ENCODE measurements at places on chromosomes 11 and 22.

DNA sequence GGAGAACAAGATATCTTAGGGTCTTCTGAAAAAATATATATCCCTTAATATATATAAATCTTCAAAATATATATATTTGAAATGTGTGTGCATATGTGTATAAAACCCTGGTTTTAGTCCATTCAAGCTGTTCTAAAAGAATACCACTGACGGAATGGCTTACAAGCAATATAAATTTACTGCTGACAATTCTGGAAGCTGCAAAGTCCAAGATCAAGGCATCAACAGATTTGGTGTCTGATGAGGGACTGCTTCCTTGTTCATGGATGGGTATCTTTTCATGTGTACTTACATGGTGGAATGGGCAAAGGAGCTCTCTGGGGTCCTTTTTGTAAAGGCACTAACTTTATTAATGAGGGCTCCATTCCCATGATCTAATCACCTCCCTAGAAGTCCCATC lies 6.8 kb downstream of the NXPE2 start:
- no peak for DNase-seq

DNA sequence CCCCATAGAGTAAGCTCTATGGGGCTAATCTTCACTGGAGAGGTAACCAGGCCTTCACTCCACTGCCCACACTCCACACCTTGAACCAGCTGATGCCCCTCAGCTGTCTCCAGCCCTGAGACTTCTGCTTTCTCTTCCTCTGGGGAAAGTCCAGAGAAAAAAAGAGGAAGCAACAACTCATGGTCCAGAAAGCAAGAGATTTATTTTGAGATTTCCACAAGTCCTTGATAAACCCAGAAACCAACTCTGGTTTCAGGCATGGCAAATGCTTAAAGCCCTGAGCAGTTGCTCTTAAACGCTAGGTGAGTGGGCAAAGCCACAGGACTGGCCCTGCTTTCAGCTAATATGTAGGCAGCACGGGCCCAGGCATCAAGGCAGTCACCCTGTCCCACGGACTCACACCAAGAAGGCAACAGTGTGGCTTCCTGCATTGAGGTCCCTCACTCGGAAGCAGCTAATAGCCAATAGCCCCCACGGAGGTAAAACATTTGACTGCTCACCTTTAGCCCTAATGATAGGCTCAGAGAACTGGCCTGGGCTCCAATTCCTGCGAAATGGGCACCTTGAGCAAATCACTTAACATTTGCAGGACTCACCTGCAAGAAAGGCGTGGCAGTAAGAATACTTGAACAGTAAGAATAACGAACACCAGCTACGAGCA lies 4.3 kb downstream of the CYB561A3 start:
- no peak for DNase-seq

GRCh38 chr11:110000031-110000502 lies 93.1 kb upstream of the ZC3H12C start:
- DNase-seq: no peak

- no peak for DNase-seq
Measured at GRCh38 chr11:45933131-45933831, 10.8 kb downstream of the LARGE2 start.

DNA sequence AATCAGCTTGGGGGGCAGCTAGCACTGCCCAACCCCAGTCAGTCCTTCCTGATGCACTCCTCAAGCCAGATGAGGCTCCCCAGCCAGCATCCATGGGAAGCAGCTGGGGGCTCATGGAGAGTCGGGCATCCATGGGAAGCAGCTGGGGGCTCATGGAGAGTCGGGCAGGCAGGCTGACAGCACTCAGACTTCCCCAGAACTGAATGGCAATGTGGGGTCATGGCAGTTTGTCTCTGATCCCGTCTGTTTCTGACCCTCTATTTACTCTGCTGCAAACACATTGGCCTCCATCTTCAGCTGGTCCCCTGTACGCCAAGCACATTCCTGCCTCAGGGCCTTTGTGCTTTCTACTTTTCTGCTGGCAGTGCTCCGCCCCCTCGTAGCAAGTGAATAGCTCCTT lies 314.8 kb downstream of the NTM start:
- no peak for DNase-seq

DNA sequence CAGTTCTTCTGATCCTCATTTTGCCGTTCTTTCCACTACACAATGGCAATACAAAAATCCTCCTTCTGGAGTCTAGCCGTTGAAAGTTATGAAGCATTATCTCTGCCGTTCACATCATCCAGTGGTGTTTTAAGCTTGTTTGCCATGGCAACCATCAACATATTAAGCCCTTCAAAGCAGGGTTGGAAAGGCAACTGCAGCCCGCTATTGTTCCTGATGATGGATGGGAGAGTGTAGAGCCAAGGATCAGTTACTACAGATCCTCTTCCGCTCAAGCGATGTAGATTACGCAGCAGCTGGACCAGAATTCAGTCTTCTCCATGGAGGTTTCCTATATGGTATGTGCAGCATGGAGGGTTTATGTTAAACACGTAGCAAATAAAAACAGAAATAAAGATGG lies 352.7 kb downstream of the NTM start:
- no peak for DNase-seq

DNA sequence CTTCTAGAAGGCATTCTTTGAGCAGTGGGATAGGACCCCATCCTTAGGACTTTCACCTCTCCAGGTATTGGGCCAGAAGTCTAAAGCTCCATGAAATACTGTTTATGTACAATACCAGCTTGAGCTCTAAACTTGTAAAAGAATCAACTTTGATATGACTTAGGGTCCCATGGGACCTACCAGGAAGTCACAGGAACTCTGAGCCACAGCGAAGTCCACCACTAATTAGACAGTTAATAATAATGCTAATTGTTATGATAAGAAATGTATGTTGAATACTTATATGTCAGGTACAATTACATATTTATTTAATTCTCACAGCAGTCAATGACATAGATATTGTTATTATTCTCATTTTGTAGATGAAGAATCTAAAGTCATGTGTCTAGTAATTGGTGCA lies 35.3 kb downstream of the STIM1 start:
- no peak for DNase-seq

DNA sequence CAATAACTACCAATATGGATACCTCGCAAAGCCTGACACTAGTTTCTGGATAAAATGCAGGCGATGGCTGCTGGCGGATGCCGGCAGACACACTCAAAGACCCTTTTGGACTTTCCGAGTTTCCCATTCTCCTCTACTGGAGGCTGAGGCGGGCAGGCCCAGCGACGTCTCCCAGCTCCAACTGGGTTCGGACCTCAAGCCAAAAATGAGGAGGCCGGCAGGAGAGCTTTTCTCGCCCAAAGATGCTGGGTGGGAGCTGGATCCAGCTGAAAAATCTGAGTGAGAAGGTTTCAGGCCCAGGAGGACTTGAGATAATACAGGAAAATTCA lies 428 bp upstream of the FEZ1 start:
- no peak for DNase-seq

GRCh38 chr11:5738431-5738830 lies 2.2 kb downstream of the OR56B1 start:
- no peak for DNase-seq

DNA sequence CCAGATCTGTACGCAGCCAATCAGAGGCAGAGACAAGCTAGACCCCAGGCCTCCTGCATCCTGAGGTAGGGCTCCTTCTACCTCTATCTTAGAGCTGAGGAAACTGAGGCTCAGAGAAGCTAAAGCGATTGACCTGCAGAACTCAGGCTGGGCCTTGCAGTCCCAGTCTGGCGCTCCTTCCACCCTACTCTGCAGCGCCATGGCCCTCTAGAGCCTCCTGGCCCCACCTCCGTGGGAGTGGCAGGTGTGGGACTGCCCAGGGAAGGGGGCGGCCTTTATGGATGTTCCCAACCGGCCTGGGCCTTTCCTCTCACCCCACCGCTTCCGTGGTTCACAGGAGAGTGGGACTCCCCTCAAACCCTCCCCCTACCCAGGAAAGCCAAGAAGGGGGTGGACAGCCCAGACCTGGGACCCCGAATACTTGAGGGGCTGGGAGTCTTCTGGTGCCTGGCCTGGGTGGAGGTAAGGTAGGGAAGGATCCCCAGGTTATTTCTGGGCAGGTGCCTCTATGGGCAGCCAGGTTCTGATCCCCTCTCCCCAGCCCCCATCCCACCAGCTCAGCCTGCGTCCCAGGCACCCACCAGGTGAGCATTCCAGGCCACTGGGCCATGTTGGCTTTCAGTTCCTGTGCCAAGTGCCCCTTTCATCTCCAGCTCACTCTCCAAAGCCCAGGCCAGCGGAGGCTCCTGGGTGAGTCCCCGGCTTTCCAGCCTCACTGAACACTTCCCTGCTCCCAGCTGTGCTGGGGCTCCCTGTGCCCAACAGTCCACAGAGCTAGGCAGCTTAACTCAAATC lies 3.0 kb downstream of the WNT11 start:
- no peak for DNase-seq

- DNase-seq: no peak
Measured at GRCh38 chr22:18022876-18023275, 1.5 kb downstream of the MICAL3 start.

DNA sequence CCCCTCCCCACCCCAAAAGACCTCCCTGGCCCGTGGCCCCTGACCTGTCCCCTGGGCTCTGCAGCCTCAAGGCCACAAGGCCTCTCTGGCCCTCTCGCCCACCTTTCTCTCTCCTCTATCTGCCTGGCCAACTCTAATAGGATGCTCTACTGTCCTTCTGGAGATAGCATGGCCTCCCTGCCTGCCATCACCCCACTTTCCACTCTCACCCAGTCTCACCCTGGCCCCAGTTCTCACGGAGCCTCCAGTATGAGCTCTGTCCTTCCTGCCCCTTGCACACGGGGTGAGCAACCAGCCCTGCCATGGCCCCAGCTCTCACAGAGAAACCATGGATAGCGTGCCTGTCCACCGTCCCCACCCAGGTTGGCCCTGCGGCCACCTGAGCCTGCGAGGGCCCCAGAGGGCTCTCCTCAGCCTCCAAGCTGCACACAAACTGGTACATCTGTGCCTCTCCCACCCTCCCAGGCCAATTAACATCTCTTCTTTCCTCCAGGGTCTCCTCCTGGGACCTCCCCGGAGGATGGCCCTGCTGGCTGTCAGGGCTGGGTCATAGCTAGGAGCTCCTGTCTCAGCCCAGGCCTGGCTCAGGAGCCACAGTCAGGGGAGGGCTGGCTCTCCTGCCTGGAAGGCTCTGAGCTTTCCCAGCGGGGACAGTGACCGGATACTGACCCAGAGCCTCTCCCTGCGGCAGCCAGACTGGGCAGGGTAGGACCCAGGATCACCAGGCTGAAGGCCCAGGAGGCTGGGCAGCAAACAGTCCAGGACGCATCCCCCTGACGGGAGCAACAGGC lies 22.3 kb downstream of the RTN4R start:
- no peak for DNase-seq

GRCh38 chr11:113531575-113532451 lies 56.6 kb upstream of the DRD2 start:
- no peak for DNase-seq

- DNase-seq: no peak
Measured at GRCh38 chr22:46619830-46620501, at the start of gene GRAMD4. Gene GRAMD4, plus strand, starts transcription at chr22:46620386. Its CDS starts 6,414 bp downstream, at chr22:46626800.

DNA sequence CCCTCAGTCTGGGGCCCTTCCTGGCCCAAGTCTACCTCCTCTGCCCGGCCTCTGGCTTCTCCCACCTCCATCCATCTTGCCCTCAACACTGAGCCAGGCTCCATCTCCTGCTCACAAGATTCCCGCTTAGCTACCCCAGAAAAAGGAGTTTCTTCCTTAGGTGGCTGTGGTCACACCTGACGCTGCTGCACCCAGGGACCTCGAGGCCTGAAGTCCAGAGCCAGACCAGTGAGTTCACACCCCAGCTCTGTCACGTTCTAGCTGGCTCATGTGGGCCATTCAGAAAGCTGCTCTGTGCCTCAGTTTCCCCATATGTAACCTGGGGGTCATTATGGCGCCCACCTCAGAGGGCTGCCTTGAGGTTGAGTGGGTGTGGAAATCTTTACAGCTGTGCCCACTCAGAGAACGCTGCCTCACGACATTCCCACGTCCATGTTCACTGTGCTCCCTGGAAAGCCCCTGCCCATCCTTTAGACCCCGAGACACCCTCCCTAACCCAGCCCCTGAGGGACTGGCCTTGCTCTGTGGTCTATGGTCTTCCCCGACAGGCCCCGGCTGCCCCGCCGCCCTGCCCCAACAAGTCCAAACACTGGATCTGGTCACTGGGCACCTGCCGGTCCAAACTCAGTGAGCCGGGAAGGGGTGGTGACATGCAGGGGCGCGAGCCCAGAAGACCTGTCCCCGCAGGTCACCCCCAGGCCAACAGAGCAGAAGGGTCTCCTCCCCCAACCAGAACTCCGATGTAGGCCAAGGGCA lies 9.8 kb downstream of the PLXNB2 start:
- no peak for DNase-seq

GRCh38 chr22:35148866-35149548 lies 83.0 kb downstream of the ISX start:
- DNase-seq: no peak

- DNase-seq: no peak
Measured at GRCh38 chr11:45885921-45886721, 670 bp downstream of the MAPK8IP1 start.

DNA sequence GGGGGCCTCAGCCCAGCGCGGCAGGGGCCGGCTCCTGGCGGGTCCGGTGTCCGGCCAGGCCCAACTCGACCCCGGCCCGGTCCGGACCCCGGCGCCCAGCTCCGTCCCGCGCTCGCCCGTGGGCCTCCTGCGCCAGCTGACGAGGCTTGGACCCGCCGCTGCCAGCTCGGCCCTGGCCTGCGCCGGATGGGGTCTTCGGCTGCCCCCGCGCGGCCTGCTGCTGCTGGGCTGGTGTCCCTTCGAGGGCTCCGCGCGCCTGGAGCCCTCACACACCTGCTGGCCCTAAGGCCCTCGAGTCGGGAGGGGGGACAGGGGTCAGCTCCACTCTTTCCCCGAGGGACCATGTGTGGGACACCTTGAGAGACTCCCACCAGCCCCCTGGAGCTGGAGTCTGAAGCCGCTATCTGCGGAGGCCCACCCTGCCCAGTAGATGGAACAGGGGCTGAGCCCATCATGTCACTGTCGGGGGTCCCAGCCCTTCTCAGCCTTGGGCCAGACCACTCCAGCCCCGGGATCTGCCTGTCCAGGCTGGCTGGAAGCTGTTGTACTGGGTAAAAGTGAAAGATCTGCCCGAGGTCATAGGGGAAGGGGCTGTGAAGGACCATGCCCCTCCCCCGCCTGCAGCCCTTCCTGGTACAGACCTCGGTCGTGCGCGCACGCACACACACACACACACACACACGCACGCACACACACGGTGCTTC lies 768 bp upstream of the CDKN1C start:
- no peak for DNase-seq

DNA sequence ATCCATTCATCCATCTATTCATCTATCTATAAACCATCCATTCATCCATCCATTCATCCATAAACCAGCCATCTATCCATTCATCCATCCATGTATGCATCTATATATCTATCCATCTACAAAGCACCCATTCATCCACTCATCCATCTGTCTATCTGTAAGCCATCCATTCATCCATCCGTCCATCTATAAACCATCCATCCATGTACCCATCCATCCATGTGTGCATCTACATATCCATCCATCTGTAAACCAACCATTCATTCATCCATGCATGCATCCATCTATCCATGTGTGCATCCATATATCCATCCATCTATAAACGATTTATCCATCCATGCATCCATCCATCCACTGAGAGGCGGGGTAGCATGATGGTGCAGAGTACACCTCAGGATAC lies 58.4 kb downstream of the MPPED1 start:
- no peak for DNase-seq

All from activated T-cell treated with anti-CD3 and anti-CD28 coated beads for 48 hours (primary cell).